Fibroblast of gingiva (primary cell): ENCODE measurements at places on chromosomes 2 and 18.

GRCh38 chr18:47749600-47749973 is 180.9 kb downstream of the SMAD2 start:
- no peak for DNase-seq

DNA sequence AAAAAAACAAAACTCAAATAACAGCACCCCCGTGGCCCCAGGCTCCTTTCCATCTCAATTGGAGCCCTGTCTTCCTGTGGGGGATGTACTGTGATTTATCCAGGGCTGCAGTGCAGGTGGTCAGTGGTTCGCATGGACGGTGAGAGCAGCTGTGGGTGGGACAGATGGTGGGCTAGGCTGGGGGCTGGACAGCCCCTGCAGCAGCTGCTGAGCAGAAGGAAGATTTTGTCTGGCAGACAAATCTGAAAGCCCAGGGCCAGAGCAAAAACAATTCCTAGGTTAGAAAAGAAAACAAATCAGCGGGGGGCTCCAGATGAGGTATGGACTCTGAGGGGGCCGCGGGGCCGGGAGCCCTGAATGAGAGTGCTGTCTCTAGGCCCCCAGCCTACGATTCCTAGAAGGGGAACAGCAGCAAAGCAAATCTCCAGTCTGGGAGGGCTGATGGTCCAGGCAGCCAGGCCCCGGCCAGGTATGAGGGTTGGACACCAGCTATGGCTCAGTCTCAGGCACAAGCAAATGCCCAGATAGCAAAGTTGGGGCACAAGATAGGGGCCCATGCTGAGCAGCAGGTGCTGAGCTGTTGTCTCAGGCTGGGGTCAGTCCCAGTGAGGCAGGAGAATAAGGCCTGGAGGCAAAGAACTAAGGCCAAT is 45.4 kb downstream of the SOWAHC start:
- DNase-seq: no peak

DNA sequence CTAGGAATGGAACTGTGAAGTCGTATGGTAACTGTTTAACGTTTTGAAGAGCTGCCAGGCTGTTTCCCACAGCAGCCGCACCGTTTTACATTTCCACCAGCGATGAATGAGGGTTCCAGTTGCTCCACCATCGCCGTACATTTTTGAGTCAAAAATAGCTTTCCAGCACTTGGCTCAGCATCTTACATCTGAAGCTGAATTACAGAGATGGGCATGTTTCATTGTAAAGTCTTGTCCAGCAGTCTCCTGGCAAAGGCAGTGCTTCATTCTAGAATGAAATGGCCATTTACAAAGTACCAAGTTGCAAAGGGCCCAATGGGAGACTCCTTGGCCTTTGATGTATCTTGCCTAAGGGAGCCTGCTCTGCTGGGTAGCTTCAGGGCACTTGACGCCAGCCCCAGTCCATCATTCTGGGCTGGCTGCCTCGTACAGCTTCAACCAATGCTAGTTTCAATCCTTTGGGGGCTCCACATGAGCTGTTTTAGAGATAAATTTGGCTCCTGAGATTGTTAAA is 45.1 kb downstream of the ATIC start:
- peak; percentile 52 for DNase-seq

- DNase-seq: no peak
These were observed 509 bp upstream of the CYS1 start for GRCh38 chr2:10080536-10081304.

DNA sequence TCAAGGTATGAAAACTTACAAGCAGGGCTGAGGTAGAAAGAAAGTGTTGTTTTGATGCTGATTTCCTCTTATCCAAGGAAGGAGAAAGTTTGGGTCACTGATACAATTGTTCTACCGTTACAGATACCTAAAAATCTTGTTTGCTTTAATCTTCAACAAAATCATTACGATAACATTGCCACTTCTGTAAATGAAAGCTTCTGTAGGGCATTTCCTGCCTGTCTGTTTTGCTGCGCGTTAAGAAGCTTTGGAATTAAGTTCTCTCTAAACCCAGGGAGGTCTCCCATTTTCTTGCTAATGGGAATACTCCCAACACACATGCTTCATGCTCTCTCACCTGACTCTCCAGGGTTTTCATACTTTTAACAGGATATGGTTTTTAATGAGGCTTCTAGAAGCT is 258.5 kb downstream of the PTGR3 start:
- no peak for DNase-seq

DNA sequence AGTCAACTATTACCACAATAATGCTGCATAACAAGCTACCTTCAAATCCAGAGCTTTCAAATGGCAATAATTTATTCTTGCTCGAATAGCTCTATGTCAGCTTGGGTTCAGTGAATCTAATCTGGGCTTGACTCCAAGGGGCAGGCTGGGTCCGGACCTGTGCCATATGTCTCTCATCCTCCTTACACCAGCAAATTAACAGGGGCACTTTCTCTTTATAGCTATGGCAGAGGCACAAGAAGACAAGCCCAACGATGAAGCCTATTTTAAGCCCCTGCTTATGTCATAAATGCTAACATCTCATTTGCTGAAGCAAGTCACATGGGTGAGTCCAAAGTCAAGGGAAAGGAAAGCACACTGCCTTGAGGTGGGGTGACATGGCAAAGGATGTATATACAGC is 13.3 kb upstream of the ZNF521 start:
- no peak for DNase-seq

DNA sequence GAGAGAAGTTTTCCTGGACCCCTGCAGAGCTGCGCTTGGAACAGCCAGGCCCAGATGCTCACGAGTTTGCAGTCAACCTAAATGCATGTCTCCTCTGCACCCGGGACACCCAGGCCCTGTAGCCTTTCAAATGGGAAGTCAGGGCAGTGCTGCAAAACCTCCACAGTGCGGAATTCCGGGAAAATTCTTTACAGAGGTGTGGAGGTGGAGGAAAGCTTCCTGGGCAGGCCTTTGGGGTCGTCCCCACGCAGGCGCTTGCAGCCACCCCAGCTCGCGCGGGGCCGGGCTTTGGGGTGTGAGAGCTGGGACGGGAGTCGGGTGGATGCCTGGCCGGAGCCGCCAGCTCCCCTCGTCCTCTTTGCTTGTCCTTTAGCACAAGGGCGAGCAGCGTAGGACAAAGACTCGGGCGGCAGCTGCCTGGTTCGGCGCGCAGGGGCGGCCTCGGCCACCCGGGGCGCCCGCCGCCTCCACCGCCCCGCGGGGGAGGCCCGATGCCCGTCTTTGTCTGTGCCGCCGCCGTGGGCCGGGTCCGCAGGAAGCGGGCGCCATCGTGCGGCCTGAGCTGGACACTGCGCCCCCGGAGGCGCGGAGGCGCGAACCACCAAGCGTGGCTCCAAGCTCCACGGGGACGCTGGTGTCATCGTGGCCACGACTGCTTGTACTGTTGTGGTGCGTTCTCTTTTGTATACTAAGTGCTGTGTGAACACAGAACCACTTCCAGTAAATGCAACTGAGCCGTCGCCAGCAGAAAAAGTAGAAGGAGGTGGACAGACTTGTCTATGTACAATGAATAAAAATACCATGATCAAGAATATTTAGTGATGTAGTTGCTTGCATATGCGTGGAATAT is 28.2 kb upstream of the BCL11A start:
- peak; percentile 17 for DNase-seq
